ENCODE measurements at places on chromosomes 7 and 10. TPM values are rescaled to one million over a fixed set of nuclear protein-coding genes. Genes with fewer than 3 reads are reported as not detected.

Gene MMD2
- total RNA-seq = not detected

Gene CPA2
- not detected for total RNA-seq

Gene PDZD7
- total RNA-seq = 0.83 TPM

Gene HTRA1
- total RNA-seq = 23.1 TPM

Gene MPP7
- total RNA-seq = 1.4 TPM

Gene BAIAP2L1
- total RNA-seq = 2.2 TPM

Gene GJD4
- total RNA-seq = not detected

Gene LRMDA
- not detected for total RNA-seq

Gene FGFBP3
- total RNA-seq = under 0.01 TPM

Gene NPSR1
- not detected for total RNA-seq

Gene TRIL
- under 0.01 TPM for total RNA-seq

Gene CPN1
- not detected for total RNA-seq

Gene PTF1A
- not detected for total RNA-seq

Gene UPK3BL1
- total RNA-seq = 2.8 TPM

Gene SDK1
- 1.6 TPM for total RNA-seq

Gene C10orf105
- under 0.01 TPM for total RNA-seq

Gene STEAP1
- total RNA-seq = 3.9 TPM

Gene EBF3
- 0.36 TPM for total RNA-seq

Gene NODAL
- total RNA-seq = not detected

Gene CYP26C1
- under 0.01 TPM for total RNA-seq

Gene VPS37D
- total RNA-seq = 2.3 TPM

Gene ASIC3
- not detected for total RNA-seq

Gene VSTM2A
- not detected for total RNA-seq

Gene AGBL3
- total RNA-seq = 0.28 TPM

Gene AQP1
- total RNA-seq = 0.18 TPM

Gene STAM
- total RNA-seq = 31.9 TPM

Gene ZNF485
- 3.1 TPM for total RNA-seq

Gene LLCFC1
- total RNA-seq = not detected

Gene OR2A42
- not detected for total RNA-seq

Gene KLF14
- not detected for total RNA-seq
